ENCODE measurements at places on chromosomes 4 and X.

- no peak for DNase-seq
Measured at GRCh38 chrX:136635235-136635634, 12.7 kb upstream of the CD40LG start.

DNA sequence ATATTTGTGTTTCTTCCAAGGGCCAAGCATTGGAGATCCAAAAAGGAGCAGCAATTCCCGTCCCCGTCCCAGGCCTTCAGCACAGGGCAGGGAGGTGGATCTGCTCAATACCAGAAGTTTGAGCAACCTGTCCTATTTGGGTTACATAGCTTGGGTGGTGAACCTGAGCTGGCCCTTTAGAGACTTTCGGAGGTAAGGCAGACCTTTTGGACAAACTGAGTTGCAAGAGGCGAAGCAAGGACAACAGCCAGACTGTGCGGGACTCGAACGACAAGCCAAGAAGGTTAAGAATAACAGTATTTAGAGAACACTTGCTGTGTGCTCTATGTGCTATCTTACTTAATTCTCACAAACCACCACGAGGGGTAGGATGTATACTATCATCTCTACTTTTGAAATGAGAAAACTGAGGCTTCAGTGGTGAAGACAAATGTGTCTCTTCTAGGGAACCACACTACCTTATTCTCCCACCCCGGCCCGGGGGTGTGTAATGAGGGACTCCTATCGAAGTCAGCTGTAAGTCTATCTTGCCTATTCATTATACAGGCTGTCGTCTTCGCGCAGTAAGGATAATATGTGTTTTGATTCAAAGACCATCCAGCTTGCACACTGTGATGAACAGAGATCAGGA is 1.3 kb downstream of the NOP14 start:
- no peak for DNase-seq

- DNase-seq: no peak
Measured at GRCh38 chr4:37471971-37472370, 214.2 kb downstream of the RELL1 start.

DNA sequence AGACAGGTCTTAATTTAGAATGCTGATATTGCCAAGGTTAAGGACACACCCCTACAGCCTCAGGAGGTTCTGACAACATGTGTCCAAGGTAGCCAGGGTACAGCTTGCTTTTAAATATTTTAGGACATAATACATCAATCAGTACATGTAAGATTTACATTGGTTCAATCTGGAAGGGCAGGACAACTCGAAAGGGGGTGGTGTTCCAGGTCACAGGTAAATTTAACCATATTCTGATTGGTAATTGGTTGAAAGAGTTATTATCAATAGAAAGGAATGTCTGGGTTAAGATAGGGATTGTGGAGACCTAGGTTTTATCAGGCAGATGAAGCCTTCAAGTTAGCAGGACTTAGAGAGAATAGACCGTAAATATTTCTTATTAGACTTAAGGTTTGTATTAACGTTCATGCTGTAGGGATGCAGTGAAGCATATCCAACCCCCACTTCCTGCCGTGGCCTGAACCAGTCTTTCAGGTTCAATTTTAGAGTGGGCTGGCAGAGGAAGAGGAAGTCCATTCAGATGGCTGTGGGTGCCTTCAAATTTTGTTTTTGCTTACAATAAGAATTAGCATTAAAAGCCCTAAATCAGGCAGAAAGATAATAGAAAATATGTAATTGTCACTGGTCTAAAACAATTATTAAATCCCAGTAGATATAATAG is 136.5 kb upstream of the GALNTL6 start:
- DNase-seq: no peak

GRCh38 chrX:113512700-113513395 is 672.2 kb upstream of the AMOT start:
- no peak for DNase-seq

DNA sequence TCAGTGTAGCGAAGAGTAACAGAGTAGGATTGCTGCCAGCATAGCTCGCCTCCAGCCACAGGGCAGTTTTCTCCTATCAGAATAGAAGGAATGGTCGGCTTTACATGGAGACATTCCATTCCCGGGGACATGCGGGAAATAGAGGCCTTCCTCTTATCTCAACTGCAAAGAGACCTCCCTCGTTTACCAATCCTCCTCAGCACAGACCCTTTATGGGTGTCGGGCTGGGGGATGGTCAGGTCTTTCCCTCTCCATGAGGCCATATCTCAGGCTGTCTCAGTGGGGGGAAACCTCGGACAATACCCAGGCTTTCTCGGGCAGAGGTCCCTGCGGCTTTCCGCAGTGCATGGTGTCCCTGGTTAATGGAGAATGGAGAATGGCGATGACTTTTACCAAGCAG is 285.0 kb downstream of the ASMT start:
- no peak for DNase-seq

GRCh38 chrX:70009970-70010369 is 39.8 kb downstream of the AWAT2 start:
- DNase-seq: no peak

DNA sequence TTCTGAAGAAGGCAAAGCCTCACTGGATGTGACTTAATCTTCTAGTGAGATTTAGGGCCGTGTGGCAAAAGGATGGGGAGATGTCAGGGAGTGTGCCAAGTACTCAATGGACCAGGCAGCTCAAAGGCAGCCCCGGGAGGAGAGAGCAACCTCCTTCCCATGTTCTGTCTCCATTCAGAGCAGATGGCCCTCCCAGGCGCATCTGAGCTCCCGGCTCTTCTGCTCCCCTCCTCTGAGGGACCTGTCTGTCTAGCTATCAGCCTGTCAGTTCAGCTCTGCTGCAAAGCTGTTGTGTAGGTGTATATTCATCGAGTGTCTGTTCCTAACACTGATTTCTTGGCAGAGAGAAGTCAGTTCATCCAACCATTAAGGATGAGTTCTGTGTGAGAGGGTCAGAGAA is 10.9 kb upstream of the PORCN start:
- DNase-seq: no peak

GRCh38 chr4:139711461-139711860 is 45.8 kb downstream of the MGST2 start:
- no peak for DNase-seq

DNA sequence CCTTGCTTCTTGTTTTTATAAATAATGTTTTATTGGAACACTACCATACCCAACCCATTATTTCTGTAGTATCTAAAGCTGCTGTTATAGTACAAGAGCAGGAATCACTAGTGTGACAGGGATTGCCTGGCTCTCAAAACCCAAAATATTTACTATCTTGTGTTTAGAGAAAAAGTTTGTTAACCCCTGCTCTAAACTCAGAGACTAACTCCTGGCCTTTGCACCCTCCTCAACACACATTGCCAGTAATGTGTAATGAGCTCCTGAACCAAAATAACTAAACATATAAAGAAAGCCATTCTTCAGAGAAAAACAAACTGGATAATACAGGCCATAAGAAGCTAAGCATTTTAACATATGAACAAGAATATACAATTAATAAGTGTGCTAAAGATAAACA is 8.2 kb upstream of the FAT4 start:
- DNase-seq: no peak

- no peak for DNase-seq
Measured at GRCh38 chr4:45102716-45103115, 376.4 kb upstream of the GNPDA2 start.

DNA sequence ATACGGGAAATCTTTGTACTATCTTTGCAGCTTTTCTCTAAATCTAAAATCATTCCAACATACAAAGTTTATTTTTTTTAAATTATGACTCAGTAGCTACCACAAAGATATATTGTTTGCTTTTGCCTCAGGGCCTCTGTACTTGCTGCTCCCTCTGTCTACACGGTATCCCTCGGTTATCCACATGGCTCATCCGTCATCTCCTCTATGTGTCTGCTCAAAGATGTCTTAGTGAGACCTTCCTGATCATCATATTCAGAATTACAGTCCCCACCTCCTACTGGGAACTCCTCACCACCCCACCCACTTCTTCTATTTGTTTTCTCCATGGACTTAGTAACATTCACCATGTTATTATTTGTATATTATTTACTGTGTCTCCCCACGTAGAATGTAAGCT is 107.8 kb downstream of the PARM1 start:
- no peak for DNase-seq

DNA sequence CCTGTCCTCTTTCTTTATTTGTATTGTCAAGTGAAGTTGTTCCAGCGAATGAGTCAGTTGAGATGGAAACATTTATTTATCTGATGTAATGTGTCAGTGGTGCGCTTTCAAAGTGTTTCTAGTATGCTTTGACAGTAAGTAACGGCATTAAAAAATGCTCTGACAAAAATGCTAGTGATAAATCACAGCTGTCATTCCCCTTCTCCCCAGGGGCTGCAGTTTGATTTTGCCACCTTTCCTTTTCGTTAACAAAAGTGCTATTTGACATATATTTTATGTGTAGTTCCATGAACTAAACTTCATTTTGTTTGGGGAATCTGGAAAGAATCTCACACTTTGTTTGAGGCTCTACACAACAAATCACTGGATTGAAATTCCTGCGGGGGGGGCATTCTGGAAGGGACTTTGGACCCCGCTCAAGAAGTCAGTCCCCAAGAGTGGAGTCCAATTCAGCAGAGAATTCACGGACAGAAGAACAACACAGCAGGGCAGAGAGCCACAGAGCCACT is 7.6 kb upstream of the TBC1D19 start:
- no peak for DNase-seq

DNA sequence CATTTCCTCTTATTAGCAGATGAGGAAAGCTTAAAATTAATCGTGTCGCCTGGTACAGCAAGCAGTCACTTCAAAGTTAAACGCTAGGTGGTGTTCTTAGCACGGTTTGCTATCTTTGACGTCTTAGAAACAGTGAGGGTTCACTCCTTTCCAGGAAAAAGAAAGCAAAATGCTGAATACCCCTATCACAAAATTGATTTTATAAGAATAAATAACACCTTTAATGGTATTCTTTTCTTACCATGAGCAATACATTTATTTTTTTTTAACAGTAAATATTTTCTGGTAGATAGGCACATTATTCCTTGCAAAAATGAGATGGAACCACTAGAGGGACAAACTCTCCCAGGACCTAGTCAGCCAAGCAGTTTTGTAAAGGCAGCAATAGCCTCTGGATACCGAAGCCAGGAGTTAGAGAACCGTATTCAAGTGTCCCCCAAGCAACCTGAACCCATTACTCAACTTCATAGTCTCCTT is 153.9 kb downstream of the KDR start:
- DNase-seq: no peak

- no peak for DNase-seq
Measured at GRCh38 chr4:168710353-168710946, 213.6 kb downstream of the PALLD start.

DNA sequence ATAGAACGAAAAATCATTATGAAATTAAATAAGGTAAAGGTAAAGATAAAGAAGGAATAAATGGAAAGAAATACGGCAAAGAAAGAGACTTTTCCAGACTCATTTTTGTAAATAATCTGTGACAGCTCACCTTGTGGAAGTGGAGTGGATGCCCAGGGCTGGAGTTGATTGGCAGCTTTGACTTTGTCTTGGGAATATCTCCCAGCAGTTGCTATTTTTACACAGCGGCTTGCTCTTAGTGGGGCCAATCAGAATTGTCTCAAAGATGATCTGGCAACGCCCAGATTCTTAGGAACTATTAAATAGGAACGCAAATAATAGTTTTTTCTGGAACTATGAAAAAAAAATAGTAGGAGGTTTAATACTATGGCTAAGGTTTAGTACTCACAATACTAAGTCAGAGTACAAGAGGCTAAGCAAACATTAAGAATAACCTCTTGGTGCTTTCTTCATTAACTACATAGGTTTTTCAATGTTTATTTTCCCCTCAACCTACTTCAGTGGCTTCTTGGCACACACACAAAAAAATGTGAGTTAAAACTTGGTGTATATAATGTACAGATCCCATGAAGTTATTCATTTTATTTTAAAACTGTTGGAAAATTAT is 132.7 kb downstream of the TRAM1L1 start:
- no peak for DNase-seq

DNA sequence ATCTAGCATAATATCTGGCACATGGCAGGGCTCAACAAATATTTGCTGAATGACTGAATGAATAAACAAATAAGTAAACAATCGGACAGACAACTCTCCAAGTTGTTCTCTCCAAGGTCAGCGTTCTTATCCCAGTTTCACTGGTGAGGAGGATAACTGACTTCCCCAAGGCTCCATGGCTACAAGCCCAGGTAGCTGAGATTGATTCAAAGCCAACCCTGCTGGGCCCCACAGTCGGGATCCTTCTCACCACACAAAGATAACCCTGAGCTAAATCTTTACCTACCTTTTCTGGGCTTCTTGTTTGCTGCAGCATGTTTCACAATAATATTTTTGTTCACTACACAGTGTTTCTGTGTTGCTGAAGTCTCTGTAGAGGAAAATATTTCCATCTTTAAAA is 54.9 kb downstream of the USP46 start:
- DNase-seq: no peak

DNA sequence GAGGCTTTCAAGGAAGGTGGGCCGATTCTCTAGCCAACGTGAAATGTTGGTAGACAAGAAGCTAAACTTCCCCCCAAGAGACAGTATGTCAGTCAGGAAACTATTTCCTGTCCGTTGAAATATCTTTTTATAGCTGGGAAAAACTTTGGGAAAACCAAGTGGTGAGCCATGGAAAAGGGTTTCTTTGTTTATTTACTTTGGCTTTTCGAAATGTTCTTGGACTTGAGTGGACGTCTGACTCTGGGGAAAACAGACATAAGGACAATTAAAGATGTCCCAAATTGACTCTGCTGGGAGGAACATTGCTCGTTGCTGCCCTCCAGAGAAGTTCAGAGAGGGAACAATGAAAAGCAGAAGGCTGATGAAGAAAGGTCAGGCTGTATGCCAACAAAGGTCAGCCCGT is 295.4 kb downstream of the RAPGEF2 start:
- DNase-seq: no peak

- DNase-seq: no peak
Measured at GRCh38 chr4:40718586-40718985, 31.2 kb upstream of the NSUN7 start.

GRCh38 chr4:86098691-86099090 is 261.2 kb downstream of the MAPK10 start:
- no peak for DNase-seq

- no peak for DNase-seq
Measured at GRCh38 chr4:14792702-14793227, 209.5 kb upstream of the CPEB2 start.

GRCh38 chr4:186627226-186627865 is 72.0 kb upstream of the MTNR1A start:
- DNase-seq: no peak

DNA sequence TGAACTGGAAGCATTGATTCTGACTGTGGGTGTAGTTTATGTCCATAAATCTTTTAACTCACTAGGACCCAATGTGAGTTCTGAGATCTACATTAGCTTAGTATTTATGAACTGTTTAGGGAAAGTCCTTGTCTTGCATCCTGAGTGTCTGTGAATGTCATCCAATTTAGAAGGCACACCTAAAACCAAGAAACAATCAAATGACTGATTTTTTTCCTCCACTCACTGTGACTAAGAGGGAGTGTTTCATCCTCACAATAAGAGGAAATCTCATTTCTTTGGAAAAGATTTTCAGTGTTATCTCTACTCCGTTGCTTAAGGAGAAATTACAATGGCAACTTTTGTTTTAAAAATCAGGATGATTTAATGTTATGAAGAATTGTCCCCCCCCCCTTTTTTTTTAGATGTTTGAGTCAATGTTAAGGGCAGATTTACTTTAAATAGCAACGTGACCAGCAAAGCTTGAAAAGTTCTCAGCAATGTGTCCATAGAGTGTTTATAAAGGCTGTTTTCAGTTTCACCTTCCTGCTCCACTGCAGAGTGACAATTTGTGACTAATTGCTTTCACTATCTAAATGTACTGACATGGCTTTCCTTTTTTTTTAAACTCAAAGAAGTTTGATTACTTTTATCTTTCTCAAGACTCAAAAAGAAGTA is 173.0 kb downstream of the SPCS3 start:
- DNase-seq: no peak
